ENCODE measurements at places on chromosomes 2 and 18. TPM values are rescaled to one million over a fixed set of nuclear protein-coding genes. Genes with fewer than 3 reads are reported as not detected.

The SLC30A3 gene
- total RNA-seq, result not detected

The SPATA3 gene
- total RNA-seq, result not detected

The C1QL2 gene
- not detected for total RNA-seq

The CYP1B1 gene
- total RNA-seq, result 2.0 TPM

The IGFBP5 gene
- 34.9 TPM for total RNA-seq

The SLC4A5 gene
- total RNA-seq, result 0.56 TPM

Measured in esophagus mucosa (tissue), 1 donor.